ENCODE measurements at places on chromosomes 6 and 20.

- H3K4me3 ChIP-seq = no peak overlapping the region
- no peak overlapping the region for H3K27ac ChIP-seq
- H3K36me3 ChIP-seq = no peaks in the 10 kb centered on the region
These were observed 330.2 kb downstream of the EPM2A start for GRCh38 chr6:145405006-145405551.

DNA sequence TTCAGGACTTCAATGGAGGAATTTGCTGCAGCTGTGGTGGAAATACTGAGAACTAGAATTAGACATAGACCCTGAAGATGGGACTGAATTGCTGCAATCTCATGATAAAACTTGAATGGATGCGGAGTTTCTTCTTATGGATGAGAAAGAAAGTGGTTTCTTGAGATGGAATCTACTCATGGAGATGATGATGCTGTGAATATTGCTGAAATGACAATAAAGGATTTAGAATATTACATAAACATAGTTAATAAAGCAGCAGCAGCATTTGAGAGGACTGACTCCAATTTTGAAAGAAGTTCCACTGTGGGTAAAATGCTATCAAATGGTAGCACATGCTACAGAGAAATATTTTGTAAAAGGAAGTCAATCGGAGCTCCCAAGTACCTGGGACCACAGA, 264.6 kb downstream of the UBE3D start:
- no peaks in the 10 kb centered on the region for H3K27me3 ChIP-seq
- H3K36me3 ChIP-seq = no peaks in the 10 kb centered on the region
- H3K27ac ChIP-seq = no peak overlapping the region
- no peak for DNase-seq

DNA sequence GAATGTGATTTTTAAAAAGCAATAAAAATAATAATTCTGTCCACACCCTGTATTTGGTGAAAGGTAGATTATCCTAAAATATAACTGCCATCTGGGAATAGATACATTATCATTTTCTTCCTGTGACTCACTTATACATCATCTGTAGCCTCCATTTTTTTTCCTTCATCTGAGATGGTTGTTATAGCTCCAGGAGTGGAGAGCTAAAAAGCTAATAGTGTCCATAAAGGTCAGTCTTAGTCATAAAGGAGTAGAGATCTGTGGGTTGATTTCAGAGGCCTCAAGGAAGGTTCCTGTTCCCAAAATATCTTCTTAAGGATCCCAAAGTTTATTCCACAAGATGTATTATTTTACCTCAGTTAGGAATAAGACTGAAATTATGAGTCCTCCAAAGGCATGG, 41.1 kb downstream of the FBXO5 start:
- H3K4me1 ChIP-seq = no peaks in the 10 kb centered on the region
- H3K27me3 ChIP-seq = no peaks in the 10 kb centered on the region
- H3K27ac ChIP-seq = no peak overlapping the region

GRCh38 chr6:127435626-127436220, 23.5 kb downstream of the KIAA0408 start:
- no peaks in the 10 kb centered on the region for H3K4me1 ChIP-seq
- no peak for DNase-seq
- H3K27me3 ChIP-seq = no peaks in the 10 kb centered on the region
- no peak overlapping the region for H3K27ac ChIP-seq

GRCh38 chr20:47487175-47487917, 14.3 kb upstream of the NCOA3 start:
- no peak overlapping the region for H3K27ac ChIP-seq
- H3K36me3 ChIP-seq = no peaks in the 10 kb centered on the region
- H3K4me3 ChIP-seq = no peak overlapping the region
- H3K27me3 ChIP-seq = no peaks in the 10 kb centered on the region

DNA sequence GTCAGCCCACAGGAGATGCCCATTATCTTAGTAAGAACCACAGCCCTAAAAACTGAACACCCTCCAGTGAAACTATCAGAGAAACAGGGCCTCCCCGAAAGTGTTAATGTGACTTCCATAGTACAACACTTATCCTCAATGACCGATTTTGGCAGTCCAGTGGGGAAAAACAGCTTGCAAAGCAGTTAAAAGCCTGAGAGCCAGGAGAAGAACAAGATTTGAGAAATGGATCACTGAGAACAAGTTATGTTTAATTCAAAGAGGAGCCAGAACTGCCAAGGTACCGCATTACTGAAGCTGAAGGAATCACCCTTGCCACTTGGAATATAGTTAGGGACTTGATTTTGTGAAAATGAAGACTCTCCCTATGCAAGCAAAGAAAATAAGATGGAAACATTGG, 236.9 kb downstream of the QKI start:
- DNase-seq = no peak
- no peaks in the 10 kb centered on the region for H3K36me3 ChIP-seq
- no peaks in the 10 kb centered on the region for H3K4me1 ChIP-seq
- no peaks in the 10 kb centered on the region for H3K27me3 ChIP-seq
